Retina (tissue), 1 donor: ENCODE measurements at places on chromosomes 2 and 18.

DNA sequence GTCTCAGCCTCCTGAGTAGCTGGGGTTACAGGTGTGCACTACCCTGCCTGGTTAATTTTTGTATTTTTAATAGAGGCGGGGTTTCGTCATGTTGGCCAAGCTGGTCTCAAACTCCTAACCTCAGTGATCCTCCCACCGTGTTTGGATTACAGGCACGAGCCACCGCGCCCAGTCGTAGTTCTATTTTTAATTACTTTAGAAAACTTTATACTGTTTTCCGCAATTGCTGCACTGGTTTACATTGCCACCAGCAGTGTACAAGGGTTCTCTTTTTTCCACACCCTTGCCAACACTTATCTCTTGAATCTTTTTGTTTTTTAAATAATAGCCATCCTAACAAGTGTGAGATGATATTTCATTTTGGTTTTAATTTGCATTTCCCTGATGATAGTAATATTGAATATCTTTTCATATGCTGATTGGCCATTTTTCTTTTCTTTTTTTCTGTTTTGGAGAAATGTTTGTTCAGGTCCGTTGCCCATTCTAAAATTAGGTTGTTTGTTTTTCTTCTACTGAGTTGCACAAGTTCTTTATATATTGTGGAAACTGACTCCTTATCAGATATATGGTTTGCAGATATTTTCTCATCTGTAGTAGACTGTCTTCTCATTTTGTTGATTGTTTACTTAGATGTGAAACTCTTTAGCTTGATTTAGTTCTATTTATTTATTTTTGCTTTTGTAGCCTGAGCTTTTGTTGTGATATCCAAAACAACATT is 16.9 kb downstream of the ALMS1 start:
- no peak for DNase-seq

DNA sequence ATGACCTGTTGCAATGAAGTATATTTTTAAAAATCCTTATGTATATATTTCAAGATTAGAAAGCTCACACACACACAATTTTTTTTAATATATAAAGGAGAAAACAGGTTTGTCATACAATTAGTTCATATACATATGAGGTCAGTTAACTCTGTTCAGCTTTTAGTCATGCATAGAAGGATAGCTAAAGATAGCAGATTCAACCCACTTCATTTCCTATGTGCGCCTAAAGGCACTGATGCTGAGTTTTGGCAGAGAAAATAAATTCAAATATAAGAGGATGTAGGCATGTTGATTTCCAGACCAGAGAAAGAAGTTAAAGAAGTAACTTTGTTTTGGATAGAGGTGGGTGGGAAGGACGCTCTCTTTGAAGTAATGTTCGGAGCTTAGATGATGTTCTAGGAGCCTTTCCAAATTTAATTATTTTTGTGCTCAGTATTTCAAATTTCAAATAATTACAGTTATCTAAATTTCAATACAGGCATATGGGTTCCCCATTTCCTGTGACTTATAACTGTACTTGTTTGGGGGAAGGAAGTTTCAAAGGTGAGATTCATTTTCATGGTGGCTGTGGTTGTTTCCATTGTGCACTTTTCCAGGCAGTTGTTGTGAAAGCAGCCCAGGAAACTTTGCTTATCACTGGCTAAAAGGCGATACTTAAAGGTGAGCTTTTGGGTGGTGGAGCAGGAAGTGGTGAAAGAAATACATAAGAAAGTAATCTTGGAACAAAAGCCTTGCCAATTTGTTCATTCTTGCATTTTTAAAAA is 523.4 kb upstream of the FANCL start:
- no peak for DNase-seq

DNA sequence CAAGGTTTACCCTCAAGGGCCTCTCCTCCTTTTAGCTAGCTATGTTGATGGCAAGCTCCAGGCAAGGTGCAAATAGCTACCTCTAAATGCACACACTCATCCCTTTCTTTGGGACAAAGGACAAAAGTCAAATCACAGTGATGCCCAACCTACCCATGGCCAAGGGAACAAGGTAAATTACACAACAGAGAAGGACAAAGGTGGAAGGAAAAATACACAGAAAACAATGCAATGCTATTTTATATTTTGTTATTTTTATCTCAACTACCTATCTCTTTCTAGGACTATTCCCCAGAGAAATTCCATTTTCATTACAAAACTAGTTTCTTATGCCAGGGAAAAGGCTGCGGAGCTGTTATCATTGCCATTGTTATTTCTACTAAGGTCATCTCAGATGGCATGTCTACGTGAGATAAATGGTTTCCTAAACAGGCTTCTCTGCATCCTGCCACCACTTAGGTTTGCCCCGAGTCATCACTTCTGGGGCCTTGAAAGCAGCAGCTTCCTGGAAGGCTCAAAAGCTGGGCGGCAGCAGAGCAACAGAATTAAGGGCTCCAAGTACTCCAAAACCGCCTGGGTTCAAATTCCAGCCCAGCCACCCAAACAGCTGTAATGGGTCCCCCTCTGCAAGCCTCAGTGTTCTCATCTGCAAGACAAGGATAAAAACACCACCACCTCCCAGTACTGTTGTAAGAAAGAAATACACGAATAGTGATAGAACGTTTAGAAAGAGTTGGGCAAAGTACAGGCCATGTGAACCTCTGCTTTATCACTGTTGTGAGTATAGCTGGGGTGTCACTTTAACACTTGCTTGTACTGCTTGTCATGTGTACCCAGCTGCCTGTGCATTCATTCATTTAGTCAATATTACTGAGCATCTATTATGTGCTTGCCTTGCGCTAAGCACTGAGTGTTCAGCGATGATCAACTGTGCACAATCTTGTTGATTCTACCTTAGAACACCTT is 20.9 kb downstream of the BCL2 start:
- no peak for DNase-seq

DNA sequence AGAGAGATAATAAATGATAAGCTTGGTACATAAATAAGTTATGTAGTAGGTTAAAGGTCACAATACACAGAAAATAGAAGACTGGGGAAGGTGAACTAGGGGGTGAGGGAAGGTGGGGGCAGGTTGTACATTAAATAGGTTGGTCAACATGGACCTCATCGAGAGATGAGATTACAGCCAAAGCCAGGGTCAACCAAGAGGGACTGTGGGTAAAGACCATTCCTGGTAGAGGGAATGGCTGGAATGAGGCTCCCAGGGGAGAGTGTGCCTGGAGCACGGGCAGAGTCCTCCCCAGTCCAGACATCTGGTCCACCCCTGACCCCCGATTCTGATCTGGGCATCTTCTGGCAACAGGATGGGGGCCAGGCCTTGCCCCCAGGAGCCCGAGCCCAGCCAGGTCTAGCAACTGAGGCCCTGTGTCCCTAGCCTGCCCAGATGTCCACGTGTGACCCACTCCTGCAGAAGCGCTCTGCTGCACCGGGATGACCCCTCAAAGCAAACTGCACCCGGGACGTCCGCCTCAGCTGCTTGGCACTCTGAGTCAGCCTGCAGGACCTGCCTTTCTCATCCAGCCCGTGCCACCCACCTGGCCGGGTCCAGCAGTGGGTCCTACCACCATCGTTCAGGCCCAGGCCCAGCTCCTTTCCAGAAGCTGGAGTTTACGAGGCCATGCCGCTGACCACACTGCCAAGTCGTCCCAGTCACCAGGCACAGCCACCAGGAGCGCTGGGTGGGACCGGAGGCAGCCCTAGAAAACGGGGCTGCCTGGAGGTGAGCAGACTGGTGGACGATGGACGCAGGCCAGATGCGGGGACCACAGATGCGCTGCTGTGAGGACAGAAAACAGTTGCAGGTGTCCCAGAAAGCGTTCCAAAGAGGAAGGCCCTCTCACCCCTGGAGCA is 56.2 kb upstream of the ID2 start:
- no peak for DNase-seq

DNA sequence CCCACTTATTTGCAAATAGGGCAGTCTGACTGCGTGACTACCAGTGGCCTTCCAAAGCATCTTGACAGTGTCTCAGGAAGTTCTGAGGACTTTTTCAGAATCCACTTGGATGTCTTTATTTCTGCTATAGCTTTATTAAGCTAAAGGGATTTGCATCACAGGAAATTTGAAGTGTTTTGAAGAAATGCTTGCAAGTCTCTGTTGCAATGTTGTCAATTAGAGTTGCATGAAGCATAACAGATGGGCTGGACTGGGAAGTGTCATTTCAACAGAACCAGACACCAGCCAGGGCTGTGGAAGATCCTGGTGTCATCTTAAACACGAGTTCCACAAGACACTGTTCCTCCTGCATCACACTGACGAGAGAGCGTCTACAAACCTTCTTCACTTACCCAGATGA is 224.5 kb downstream of the EN1 start:
- no peak for DNase-seq

DNA sequence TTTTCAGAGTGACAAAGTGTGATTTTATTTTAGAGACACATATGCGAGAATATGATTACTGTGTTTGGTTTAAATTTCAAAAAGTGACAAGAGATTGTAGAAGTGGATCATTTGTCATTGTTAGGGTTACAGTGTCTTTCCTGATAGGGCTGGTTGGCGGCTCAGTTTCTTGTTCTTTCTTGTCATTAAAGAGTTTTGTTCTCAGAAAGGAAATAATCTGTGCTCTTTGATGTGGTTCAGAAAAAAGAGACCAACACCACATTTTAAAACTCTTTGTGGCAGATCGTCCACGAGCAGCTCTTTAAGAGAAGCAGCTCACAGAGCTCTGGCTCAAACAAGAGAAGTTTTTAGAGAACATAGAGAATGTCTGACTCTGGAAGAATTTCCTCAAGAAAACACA is 45.6 kb upstream of the ZNF532 start:
- DNase-seq, result no peak
